Thyroid gland (tissue), 4 donors: ENCODE measurements at places on chromosomes 5 and 9. TPM values are rescaled to one million over a fixed set of nuclear protein-coding genes. Genes with fewer than 3 reads are reported as not detected.
A peak's percentile ranks its signal among the peaks of the same experiment; 100 is the strongest.

The ZFP37 gene
- total RNA-seq = 4.6 TPM

- DNase-seq = no peak
Measured at GRCh38 chr5:126837906-126838539, 61.1 kb downstream of the LMNB1 start.

DNA sequence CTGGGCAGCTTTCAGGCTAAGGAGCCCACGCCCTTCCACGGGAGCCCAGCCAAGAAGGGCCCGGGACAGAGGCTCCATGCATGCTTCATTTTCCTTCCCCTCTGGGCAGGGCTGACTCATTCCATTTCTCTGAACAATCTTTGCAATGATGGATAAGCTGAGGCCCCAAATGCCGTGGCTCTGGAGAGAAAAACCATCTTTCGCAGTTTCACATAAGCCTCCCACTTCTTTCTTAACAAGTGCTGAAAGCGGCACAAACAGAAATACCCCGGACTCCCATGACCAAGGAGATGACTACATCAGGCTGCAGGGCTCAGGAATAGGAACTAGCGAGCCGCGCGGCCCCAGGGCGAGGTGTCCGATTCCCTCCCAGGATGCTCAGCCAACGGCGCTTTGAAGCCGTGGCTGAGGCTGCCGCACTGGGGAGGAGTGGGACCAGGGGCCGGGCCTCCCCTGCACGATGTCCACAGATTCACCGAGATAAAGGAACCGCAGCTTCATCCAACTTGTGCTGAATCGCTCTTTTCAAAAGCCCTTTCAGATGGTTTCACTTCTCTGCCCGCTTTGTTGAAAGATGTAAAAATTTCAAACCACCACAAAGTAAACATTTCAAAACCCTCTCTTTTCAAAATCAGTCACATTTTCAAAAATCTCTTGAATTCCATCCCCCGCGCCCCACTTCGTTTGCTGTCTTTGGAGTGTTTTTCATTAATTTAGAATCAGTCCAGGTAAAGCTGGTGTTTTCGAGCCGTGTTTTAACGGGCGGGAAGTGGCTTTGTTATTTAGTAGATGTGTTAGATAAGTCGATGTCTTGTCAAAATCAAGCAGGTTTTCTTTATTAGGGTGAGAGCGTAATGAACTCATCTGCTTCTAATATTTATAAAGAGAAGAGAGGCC is 96.5 kb upstream of the LMX1B start:
- peak; percentile 13 for DNase-seq

GRCh38 chr5:124231230-124231629 is 515.2 kb downstream of the ZNF608 start:
- DNase-seq = peak; percentile 7

GRCh38 chr5:126939887-126940286 is 90.5 kb downstream of the MARCHF3 start:
- no peak for DNase-seq

The FGFR4 gene
- 0.49 TPM for total RNA-seq

The BTNL3 gene
- total RNA-seq = not detected

- no peak for DNase-seq
Measured at GRCh38 chr5:115419846-115420585, 123.6 kb upstream of the CCDC112 start.

- no peak for DNase-seq
Measured at GRCh38 chr5:128303593-128303992, 220.0 kb downstream of the SLC12A2 start.

GRCh38 chr5:89302102-89302891 is 419.3 kb upstream of the MEF2C start:
- no peak for DNase-seq

DNA sequence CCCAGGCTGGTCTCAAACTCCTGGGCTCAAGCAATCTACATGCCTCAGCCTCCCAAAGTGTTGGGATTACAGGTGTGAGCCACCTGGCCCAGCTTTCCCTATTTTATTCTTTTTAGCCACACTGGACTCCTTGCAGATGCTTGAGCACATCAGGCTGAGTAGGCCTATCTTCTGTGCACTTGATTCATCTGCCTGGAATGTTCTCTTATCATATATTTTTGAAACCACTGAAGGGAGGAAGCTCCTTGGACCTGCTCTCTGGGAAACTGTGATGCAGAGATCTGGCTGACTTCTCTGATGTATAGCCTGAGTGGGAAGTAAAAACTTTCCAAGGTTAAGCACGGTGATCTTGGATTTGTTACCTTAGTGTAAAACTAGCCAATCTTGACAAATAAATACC is 6.5 kb upstream of the MAT2B start:
- no peak for DNase-seq

DNA sequence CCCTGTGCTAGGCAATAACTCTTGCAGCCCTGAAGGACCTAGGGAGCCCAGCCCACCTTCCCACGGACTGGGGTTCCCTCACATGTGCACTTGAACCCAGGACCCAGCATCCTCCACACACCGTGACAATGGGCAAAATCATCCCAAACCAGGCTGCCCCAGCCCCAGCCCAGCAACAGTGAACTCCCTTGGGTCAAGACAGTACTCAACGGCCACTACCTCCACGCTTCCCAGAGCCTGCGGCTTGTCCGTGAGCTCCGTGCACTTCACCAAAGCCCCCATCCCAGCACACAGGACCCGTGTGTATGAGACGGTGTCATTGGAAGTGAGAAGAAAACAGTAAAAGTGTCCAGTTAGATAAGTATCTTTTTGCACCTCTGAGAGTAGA is 55.8 kb downstream of the IPPK start:
- no peak for DNase-seq

- DNase-seq = no peak
Measured at GRCh38 chr5:15013654-15014463, 142.3 kb upstream of the ANKH start.

- no peak for DNase-seq
Measured at GRCh38 chr9:110869931-110870330, 168.3 kb downstream of the LPAR1 start.

GRCh38 chr9:110949081-110949480 is 89.2 kb downstream of the LPAR1 start:
- DNase-seq = no peak

GRCh38 chr9:91771027-91771426 is 179.0 kb downstream of the ROR2 start:
- DNase-seq = peak; percentile 48

- DNase-seq = no peak
Measured at GRCh38 chr9:78189461-78189860, 46.4 kb upstream of the CEP78 start.

The BARHL1 gene
- total RNA-seq = not detected

GRCh38 chr9:73577848-73578247 is 426.2 kb downstream of the ANXA1 start:
- DNase-seq = no peak

GRCh38 chr5:139676406-139676805 is 28.3 kb downstream of the CXXC5 start:
- no peak for DNase-seq

DNA sequence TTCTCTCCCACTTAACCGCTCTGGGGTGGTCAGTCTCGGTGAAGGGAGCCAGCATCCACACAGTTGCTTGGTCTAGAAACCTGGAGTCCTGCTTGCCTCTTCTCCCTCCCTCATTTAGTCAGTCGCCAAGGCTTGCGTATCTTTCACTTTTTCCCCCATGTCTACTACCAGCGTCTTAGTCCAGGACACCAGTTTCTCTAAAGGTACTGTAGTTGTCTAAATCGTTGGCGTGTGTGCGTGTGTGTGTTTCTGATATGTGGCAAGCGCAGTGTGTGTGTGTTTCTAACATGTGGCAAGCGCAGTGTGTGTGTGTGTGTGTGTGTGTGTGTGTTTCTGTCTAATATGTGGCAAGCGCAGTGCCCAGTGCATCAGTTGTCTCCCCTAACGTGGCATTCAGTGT is 641 bp downstream of the ATP6V1G1 start:
- DNase-seq = peak; percentile 18

DNA sequence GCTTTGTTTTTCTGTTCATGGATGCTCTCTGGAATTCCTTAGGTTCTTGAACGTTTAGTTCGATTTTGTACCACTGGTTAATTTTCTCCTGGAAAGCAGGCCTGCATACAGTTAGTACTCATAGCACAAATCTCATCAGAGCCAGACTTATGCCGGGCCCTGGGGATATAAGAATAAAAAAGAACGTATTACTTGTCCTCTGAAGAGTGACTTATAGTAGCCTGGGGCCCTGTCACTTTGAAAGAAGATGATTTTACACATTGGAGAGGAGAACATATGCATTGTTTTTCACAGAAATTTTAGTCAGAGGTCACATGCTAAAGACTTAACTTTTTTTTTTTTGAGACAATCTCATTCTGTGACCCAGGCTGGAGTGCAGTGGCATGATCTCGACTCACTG is 50.3 kb downstream of the ZNF462 start:
- DNase-seq = no peak

DNA sequence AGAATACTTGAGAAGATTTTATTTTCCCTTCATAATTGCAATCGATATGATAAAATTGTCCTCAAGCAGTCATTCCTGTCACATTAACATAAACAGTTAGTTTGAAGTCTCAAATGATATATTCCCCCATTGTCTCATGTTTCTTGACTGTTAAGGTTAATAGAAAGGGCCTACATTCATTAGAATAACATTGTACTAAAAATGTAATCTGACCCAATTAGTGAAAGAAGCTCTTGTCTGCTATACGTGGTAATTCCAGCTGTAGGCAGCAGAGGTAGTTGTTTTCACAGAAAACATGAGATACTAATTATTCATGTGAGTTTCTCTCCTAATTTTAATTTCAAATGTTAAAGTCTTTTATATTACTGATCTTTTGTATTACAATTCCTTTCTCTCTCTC is 25.9 kb upstream of the AP3B1 start:
- DNase-seq = no peak

DNA sequence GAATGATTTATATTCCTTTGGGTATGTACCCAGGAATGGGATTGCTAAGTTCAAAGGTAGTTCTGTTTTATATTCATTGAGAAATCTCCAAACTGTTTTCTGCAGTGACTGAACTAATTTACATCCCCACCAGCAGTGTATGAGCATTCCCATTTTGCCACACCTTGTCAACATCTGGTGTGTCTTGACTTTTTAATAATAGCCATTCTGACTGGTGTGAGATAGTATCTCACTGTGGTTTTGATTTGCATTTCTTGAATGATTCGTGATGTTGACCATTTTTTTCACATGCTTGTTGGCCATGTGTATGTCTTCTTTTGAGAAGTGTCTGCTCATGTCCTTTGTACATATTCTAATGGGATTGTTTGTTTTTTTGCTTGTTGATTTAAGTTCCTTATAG is 421.5 kb downstream of the KIAA0825 start:
- no peak for DNase-seq

DNA sequence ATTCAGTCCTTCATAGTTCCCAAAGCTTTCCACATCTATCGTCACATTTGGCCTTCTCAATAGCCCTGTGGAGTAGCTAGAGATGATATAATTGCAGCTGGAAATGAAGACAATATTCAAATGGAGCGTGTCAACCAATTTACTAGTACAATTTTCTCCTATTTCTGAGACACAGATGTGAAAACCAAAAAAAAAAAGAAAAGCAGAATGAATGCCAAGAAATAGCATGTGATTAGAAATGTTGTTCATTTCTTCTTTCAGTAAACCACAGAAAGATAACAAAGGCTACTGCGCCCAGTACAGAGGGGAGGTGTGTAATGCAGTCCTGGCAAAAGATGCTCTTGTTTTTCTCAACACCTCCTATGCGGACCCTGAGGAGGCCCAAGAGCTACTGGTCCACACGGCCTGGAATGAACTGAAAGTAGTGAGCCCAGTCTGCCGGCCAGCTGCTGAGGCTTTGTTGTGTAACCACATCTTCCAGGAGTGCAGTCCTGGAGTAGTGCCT is 99.0 kb downstream of the MUSK start:
- peak; percentile 14 for DNase-seq

The FXN gene
- total RNA-seq = 10.7 TPM

DNA sequence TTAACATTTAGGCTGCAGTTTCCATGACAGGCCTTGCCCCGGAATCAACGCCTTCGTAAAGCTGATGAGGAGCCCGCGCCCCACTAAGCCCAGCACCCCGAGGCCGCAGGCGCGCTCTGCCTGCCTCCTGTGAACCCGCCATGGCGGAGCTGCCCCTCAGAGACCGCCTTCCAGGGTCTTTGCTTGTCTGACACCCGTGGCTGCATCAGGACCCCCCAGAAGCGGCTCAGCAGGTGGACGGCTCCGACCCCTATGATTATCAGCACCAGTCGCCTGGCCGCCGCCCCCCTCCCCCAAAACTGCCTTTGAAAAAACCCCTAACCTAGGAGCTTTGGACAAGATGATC is 507 bp upstream of the DPH7 start:
- DNase-seq = no peak

The PRRX2 gene
- total RNA-seq = 10.6 TPM

GRCh38 chr9:128503870-128504269 is 649 bp upstream of the GLE1 start:
- DNase-seq = peak; percentile 27

The RPL35 gene
- 1,990 TPM for total RNA-seq

- no peak for DNase-seq
Measured at GRCh38 chr9:818958-819357, 22.5 kb upstream of the DMRT1 start.

GRCh38 chr5:10635867-10636350 is 72.0 kb downstream of the ANKRD33B start:
- DNase-seq = no peak

DNA sequence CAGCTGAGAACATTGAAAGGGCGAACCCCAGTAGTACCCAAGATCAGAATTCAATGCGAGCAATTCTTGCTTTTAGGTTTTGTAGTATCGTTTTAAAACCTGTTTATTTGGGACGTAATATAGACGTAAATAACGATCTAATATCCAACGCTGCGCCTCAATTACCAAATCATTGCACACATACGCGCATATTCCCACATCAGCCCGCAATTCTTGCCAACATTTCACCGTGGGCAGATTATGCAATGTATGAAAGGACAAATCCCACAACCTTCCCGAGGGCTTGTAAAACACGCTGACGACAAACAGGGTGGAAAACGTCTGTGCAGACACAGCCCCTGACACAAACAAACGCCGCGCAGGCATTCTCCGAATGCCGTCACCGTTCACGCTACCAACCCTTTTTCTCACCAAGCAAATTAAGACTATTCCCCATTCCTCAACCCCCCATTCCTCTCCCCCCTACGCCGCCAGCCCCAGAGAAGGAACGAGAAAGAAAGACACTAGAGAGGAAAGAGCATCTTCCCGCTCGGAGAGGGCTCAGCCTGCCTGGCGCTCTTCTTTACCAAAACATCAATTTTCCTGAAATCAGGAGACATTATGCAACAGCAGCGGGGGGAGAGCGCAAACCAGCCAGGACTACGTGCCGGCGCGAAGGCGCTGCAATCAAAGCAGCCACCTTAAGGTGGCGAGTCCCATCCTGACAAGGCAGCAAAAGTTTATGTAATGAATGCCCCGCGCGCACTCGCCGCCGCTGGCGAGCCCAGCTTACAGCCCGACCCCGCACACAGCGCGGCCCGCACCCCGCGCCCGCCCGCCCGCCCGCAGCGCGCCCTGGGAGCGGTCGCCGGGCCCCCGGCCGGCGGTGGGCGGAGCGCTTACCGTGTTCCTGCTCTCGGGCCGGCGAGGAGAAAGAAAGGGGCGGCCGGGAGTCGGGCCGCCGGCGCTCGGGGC is 597 bp downstream of the NFIL3 start:
- DNase-seq = peak; percentile 69

- no peak for DNase-seq
Measured at GRCh38 chr5:1896602-1897376, 14.1 kb upstream of the IRX4 start.

The PGM5 gene
- 23.2 TPM for total RNA-seq

GRCh38 chr9:117796681-117797080 is 92.5 kb downstream of the TLR4 start:
- DNase-seq = no peak

The MCTP1 gene
- total RNA-seq = 28.6 TPM

- no peak for DNase-seq
Measured at GRCh38 chr5:60346393-60346792, 353.6 kb downstream of the DEPDC1B start.
